ENCODE measurements at places on chromosomes 3 and 15.
A peak's percentile ranks its signal among the peaks of the same experiment; 100 is the strongest.

DNA sequence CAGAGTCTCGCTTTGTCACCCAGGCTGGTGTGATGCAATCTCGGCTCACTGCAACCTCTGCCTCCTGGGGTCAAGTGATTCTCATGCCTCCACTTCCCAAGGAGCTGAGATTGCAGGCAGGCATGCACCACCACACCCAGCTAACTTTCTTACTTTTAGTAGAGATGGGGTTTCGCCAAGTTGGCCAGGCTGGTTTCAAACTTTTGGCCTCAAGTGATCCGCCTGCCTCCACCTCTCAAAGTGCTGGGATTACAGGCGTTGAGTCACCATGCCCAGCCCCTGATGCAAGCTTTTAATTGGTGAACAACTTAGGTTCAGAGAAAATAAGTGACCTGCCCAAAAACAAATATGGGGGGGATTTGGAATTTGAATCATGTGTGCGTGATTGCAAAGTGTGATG, 246.2 kb downstream of the LRTM1 start:
- no peak for DNase-seq

GRCh38 chr3:21781355-21781754, 30.3 kb upstream of the ZNF385D start:
- DNase-seq = no peak

DNA sequence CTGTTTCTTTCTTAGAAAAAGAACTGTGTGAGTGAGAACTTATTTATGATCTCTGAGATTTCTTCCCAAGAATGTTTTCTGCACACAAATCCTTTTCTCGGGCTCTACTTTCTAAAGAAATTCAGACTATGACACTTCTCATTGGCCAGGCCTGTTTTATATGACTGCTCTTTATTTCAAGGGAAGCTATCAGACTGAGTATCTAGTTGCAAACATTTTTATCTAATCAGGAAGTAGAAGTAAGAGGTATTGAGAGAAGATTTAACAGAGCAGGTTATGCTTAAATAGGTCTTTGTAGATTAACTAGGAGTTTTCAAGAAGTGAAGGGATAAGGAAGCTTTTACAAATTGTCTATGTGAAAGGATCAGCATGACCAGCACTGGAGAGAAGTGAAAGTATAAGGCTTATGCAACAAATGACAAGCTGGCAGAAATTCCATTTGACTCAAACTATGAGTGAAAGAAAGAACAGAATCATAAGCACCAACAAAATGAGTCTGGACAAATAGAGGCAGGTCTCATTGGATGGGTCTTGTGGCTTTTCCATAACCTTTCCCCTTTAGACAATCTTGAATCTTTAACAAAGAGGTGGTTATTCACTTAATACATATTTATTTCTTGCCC, 71.9 kb upstream of the CHL1 start:
- DNase-seq = no peak

DNA sequence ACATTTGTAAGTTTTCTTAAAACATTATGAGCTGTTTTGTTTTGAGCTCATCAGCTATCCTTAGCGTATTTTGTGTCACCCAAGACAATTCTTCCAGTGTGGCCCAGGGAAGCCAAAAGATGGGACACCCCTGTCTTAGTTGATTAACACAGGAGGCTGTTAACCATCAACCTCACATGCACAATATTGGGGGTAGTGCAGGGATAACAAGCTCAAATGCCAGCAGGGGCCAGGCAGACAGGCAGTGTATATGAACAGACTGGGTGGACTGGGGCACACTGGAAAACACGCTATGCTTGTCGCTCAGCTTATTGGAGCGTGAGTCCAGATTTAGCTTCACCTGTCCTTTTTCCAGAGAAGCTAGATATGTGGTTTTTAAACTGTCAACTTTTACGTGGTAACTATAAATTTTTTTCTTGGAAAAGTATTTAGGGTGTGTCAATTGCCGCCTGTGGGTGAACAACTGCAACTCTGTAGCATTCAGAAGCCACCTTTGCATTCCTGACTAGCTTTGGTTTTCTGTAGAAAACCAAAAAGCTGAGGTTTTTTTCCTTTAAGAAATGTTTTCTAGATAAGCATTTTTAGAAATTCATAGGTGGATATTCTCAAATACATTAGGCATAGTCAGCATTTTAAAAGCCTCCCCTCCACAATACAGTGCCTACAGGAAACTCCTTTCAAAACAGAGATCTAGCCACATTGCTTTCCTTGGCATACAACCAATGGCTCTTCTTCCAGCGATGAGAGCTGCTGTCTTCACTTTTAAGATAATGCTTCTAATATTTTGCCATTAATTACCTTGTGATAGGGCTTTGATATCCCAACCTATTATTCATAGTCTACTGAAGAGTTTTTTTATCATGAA, 14.6 kb downstream of the PSMD6 start:
- DNase-seq = no peak

DNA sequence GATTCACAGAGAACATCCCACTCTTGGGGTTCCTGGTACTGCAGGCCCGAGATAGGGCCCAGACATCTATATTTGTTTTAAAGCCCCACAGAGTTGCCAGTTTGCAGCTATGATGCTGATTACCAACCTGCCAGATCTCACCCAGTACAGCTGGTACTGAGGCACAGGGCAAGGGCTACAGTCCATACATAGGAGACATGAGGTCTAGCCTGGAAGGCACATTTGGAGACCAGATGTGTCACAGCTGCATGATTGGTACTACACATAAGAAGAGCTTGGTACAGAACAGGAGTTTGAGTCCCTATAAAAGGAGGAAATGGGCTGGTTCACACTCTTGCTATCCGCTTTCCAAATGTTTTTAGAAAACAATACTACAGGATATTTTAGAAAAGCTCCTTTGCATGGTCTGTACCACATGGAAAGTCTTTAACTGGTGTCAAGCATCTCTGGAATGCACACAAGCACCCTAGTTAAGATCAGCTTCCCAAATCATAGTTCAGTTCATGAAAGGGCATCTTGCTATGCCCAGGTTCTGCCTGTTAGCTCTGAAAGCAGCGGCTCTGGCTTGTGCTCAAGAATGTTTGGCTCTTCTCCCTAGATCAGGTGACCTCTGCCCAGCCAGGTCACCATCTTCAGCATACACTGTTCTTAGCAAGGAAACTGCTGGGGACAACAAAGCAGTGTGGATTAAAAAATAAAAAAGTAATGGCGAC, 20.6 kb downstream of the MTMR14 start:
- no peak for DNase-seq

GRCh38 chr3:28286595-28286994, 45.2 kb downstream of the CMC1 start:
- DNase-seq = no peak

GRCh38 chr3:79423417-79423816, 344.4 kb downstream of the ROBO1 start:
- DNase-seq = no peak

GRCh38 chr3:9399746-9400145, 2.3 kb downstream of the SETD5 start:
- DNase-seq = peak; percentile 18

- DNase-seq = no peak
Measured at GRCh38 chr3:182810574-182811268, 17.4 kb downstream of the ATP11B start.

DNA sequence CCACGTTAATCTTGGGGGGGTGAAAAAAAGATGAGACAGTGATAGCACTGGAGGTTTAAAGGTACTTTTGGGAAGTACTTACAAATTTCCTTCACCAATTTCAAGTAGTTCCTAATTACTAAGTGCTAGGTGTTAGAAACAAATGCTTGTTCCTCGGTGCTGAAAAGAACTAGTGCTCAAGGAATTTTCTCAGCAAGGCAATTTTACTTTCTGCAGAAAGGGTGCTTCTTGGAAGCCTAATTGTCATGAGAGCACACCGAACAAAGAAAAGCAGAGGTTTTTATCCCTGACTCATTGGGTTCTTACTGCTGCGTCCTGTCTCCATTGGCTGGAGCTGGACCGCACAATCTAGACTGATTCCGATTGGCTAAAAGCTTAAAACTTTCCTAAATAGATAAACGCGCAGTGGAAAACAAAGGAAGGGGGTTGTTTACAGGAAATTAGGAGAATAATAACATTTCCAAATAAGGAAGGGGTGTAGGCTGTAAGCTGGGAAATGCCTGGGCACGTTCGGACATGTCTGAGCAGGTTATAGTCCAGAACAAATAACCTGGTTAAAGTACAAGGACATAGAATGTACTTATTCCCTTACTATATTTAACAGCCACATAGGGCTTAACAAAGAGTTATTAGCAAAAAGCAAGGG, 49.6 kb downstream of the CHD2 start:
- DNase-seq = no peak

DNA sequence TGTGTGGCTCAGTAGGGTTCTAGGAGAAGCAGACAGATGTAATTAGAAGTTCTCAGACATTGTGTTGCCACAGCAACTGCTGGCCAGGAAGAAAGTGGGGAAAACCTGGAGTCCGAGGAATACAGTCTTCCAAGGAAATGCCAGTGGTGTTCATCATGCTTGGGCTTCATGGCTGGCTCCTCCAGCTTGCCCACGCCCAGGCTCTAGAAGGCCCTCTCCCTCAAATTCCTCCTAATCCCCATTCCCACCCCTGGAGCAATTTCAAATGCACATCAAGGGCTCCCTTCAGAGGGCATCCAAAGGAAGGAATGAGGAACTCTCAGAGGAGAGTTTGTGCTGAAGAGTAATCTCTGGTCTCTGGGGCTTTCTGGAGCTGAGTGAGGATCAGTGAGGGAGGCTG, 21.9 kb downstream of the FSTL1 start:
- no peak for DNase-seq

- no peak for DNase-seq
Measured at GRCh38 chr3:47407896-47408838, 27.3 kb downstream of the PTPN23 start.

DNA sequence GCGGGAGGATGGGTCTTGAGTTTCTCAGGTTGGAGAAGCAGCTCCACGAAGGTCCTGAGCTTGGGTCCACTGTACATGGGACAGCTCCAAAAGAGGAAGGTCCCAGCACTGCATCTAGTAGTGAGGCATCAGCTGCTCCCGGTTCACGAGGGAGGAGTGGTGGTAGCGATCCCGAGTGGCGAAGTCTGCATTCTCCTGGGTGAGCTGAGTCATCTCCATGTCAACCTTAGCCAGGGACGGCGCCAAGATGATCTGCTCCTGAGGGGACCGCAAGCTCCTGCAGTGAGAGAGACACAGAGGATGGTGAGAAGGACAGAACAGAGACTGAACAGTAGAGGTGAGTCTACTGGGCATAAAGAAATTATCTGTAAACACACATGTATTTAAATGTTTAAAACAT, 28.0 kb upstream of the HEG1 start:
- no peak for DNase-seq

GRCh38 chr3:174441588-174442301, 417.4 kb upstream of the NAALADL2 start:
- no peak for DNase-seq

- DNase-seq = no peak
Measured at GRCh38 chr15:89649716-89650115, 5.6 kb downstream of the KIF7 start.

- DNase-seq = no peak
Measured at GRCh38 chr3:68207327-68207726, 552.9 kb upstream of the SUCLG2 start.

GRCh38 chr3:9947025-9947995, 4.9 kb downstream of the PRRT3 start:
- DNase-seq = no peak

DNA sequence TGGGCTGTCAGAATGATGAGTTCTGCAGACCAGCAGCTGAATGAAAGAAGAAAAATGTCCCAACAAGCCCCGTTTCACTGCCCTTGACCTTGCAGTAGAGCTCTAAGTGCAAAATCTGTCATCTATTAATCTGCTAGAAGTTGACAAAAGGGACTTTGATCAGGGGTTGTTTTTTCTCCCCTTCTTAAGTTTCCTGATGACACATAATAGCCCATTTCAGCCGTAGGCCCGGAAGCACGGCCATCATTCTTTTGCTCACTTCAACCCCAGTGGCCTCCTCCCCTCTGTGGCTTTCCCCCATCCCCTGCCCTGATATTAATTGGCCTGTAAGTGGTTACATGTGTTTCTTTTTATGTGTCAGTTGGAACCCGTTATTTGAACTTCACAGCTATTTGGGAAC, 298.9 kb downstream of the RPLP1 start:
- DNase-seq = no peak

GRCh38 chr3:99674086-99674789, 35.8 kb downstream of the COL8A1 start:
- DNase-seq = no peak

DNA sequence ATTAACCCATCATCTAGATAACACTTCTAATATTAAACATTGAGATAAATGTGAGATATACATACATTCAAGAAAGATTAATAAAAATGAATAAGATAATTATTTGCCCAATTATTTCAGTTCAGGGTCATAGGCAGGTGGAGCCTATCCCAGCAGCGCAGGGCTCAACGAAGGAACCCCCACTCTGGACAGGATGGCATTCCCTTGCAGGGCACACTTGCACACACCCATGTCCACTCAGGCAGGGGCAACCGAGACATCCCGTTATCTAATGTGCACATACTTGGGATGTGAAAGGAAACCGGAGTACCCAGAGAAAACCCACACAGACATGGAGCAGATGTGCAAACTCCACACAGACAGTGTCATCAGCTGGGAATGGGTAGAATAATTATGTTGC, 175.4 kb upstream of the CMC1 start:
- DNase-seq = no peak

DNA sequence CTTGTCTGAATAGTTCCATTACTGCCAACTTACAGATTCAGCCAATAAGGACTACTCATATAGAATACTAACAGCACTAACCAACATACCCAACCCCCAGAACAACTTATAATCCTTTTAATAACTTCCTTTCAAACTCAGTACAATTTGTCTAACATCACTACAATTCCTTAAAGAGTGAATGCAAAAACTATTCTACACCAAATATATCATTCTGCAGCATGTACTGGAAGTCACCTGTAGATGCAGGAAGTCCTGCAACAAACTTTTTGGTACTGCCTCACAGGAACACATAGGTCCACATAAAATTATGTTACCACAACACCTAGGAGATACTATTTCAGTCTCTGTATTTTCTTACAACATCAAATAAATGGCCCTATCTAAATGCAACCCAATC, 2.1 kb downstream of the CCNL1 start:
- DNase-seq = no peak

DNA sequence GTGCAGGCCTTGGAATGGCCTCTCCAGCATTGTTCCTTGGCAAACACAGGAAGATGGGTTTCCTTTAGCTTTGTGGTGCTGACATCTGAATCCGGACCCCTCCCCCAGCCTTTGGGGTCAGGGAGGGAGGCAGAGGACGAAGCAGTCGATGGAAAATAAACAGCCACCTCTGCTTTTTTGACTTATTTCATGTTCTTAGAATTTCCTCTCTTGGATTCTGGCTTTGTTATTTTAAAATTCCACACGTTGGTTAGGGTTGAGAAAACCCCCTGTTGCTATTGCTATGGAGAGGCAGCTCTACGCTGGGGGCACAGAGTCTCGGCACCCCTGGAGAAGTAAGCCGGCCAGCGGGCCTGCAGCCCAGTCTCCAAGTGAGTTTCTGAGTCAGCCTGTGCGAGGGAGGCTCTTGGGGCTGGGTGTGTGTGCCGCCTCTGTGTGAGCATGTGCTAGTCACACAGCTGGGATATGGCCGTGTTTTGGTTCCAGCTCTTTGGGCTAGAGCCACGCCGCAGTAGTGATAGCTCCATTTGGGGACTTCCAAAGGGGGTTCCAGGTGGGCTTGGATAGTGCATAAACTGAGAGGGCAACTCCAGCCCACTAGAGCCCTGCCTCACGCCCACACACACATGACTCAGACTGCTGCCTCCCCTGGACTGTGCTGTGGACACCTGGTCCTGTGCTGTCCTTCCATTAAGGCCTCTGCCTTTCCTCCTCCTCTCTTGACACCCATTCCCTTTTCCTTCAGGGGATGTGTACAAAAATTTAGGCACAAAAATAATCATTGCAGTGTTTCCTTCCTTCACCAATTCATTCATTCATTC, 58.8 kb downstream of the AMOTL2 start:
- no peak for DNase-seq

- DNase-seq = no peak
Measured at GRCh38 chr15:47711655-47712054, 5.7 kb upstream of the SEMA6D start.

Data from C1 segment of cervical spinal cord (tissue), 14 donors.